Activated CD8-positive, alpha-beta memory T cell treated with anti-CD3 and anti-CD28 coated beads for 48 hours (primary cell): ENCODE measurements at places on chromosomes 7 and 10.
A peak's percentile ranks its signal among the peaks of the same experiment; 100 is the strongest.

DNA sequence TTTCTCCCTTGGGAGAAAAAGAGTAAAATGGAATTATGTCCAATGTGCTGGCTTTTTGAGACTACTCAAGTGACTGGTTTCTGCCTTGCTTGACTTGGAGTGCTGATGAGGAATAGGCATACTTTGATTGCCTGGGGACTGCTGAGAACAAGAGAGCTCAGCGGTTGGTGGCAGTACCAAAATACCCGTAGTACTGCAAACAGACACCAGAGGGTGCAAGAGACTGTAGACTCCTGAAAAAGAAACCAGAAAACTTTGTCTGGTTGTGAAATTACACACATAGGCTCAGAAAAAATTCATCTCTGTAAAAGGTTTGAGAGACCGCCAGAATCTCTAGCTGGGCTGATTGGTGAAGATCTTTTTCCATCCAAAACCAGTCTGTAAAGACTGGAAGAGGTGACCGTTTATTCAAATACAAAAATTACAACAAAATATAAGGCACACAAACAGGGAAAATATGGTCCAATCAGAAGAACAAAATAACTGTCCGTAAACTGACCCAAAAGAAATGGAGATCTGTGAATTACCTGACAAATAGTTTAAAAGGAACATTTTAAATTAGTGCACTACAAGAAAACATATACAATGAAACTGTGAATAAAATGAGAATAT, 18.5 kb downstream of the BICC1 start:
- DNase-seq: peak; percentile 3

- no peak for DNase-seq
Observed at GRCh38 chr10:24552346-24553016, 171.2 kb downstream of the ARHGAP21 start.

GRCh38 chr10:28459453-28460144, 73.3 kb upstream of the WAC start:
- no peak for DNase-seq

DNA sequence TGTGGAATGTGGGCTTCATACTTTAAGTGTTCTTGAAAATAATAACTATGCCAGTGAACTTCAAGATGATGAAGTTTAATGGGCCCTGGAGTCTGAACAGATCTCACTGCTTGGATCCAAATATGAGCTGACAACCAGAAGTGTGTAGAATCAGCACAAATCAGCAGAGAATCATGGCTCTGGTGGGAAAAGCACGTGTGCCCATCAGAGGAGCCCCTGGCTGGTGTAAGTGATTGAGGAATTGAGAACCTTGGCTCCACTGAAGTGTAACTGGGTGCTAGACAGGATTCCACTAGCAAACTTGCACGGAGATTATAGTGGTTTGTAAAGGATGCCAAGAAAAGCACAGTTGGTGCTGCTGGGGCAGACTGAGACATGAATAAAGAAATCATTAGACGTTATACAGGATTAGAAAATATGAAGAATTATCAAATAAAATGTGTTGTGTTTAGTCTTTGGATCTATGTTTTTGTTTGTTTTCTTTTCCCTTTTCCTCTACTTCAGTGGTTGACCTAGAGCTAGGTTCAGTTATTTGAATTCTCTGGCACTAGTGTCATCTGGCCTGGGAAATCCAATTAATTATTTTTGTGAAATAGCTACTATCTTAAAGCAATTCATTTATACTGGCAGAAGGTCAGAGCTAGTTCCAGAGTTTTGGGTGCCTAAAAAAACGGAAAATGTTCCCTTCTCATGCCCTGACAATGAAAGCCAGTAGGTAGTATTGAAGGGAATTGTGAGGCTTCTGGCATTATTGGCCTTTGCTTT, 175.7 kb upstream of the MEOX2 start:
- DNase-seq: no peak

DNA sequence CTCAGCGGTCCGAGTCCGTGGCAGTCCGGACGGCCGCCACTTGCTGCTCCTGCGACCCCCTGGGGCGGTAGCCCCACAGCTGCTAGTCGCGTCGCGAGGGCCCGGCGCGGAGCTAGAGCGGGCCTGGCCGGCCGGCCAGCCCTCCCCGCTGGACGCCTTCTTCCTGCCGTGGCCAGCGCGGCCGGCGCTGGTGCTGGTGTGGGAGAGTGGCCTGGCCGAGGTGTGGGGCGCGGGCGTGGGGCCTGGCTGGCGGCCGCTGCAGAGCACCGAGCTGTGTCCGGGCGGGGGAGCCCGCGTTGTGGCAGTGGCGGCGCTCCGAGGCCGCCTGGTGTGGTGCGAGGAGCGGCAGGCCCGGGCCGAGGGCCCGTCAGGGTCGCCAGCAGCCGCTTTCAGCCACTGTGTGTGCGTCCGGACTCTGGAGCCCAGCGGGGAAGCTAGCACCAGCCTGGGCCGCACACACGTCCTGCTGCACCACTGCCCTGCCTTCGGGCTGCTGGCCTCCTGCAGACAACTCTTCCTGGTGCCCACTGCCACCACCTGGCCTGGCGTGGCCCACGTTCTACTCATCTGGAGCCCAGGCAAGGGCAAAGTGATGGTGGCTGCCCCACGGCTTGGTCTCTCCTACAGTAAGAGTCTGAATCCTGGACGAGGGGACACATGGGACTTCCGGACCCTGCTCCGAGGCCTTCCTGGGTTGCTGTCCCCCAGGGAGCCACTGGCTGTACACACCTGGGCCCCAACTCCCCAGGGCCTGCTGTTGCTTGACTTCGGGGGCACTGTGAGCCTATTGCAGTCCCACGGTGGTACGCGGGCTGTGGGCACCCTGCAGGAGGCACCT, 631 bp downstream of the HPS6 start:
- DNase-seq: peak; percentile 15

- no peak for DNase-seq
Observed at GRCh38 chr7:85025312-85025756, 161.5 kb downstream of the SEMA3D start.

GRCh38 chr7:135215698-135216097, 4.4 kb upstream of the WDR91 start:
- no peak for DNase-seq

- no peak for DNase-seq
Observed at GRCh38 chr7:17408245-17408903, 109.9 kb downstream of the AHR start.

DNA sequence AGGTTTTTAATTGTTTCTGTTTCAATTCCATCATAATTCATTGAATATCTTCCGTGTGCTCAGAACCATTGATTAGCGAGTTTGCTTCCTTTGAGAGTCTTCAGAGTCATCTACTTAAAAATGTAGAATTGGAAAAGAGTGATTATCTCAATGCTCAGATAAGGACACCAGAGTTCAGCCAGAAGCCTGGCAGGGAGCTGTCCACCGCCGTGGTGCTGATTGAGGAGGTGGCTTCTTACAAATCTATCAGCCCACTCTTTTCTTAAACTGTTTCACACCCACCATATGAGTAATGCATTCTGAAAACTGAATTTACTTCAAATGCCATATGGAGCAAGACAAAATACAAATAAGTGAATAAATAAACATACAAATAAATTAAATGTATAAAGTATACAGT, 79.3 kb downstream of the INSYN2A start:
- DNase-seq: no peak

- no peak for DNase-seq
Observed at GRCh38 chr10:125158601-125159485, 1.5 kb downstream of the CTBP2 start.

- DNase-seq: no peak
Observed at GRCh38 chr7:90933984-90934383, 330.2 kb upstream of the FZD1 start.

DNA sequence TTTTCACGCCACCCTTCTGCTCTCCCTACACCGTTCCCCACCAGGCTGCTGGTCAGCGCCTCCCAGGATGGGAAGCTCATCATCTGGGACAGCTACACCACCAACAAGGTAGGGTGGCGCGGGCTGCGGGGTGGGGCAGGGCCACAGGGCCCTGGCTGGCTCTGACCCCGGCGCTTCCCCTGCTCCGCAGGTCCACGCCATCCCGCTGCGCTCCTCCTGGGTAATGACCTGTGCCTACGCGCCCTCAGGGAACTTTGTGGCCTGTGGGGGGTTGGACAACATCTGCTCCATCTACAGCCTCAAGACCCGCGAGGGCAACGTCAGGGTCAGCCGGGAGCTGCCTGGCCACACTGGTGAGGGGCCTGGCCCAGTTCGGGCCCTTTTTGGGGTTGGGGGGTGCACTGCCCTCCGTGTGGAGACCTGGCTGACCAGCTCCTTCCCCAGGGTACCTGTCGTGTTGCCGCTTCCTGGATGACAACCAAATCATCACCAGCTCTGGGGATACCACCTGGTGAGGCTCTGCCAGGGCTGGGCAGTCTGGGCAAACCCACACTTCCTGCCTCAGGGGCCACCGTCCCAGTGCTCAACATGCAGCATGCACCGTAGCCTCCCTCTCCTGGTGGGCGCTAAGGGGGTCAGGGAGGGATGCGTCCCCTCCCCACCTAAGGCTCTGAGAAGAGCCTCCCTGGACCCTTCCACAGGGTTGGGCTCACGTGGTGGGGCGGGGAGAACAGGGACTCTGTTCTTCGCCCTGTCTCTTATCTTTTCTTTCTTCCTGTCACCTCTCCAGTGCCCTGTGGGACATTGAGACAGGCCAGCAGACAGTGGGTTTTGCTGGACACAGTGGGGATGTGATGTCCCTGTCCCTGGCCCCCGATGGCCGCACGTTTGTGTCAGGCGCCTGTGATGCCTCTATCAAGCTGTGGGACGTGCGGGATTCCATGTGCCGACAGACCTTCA, 4.0 kb downstream of the GNB2 start:
- DNase-seq: no peak

DNA sequence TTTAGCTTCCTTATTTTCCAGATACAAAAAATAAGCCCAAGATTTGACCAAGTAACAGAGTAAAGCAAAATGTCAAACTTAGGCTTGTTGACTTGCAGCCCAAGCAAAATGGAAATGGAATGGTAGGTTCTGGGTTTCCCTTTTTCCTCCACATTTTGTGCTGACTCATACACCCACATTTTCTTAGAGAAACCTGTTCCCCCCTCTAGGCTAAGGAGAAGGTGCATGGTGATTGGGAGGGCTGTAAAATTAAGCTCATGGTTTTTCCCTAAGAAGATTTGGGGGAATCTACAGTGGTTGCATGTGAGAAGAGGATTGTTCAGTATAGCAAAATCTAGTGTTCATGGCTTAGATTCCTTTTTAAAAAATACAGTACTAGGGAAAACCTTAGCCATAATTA, 127.4 kb downstream of the ARL4A start:
- DNase-seq: no peak

DNA sequence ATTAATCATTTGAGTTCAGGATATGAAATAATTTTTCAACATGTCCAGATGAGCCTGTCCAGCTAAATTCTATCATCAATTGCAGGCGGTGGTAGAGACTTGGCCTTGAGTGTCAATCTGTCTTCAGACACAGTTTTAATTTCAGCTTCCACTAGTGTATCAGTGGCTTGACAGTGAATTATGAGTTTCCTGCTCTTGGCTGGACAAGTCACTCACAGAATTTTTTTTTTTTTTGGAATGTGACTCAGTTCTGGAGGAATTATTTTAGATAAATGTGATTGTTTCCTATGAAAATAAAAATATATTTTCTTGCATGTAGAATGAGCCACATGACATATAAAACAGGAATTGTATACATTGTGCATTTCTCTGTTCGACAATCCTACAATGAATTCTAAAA, 319.9 kb upstream of the AKR1E2 start:
- no peak for DNase-seq

GRCh38 chr7:133561396-133561795, 308.5 kb downstream of the EXOC4 start:
- no peak for DNase-seq

- no peak for DNase-seq
Observed at GRCh38 chr7:152162287-152162686, 136.8 kb downstream of the GALNT11 start.

GRCh38 chr10:21696302-21696701, 162.3 kb downstream of the MLLT10 start:
- DNase-seq: no peak

DNA sequence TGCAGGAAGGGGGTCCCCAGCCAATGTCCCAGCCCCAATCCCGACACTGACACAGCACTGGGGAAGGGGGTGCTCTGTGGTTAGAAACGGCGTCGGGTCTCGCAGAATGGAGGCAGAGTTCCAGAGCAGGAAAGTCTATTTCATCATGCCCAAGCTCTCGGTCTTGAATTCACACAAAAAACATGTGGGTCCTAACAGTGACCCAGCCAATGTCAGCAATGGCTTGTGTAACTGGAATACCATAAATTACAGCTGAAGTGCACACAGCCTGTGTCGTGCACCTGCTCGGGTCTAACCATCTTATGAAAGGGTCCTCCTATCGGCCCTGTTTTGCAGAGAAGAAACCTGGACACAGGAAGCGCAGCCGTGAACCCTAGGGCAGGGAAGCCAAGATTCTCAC, 324.1 kb downstream of the ADARB2 start:
- DNase-seq: no peak

DNA sequence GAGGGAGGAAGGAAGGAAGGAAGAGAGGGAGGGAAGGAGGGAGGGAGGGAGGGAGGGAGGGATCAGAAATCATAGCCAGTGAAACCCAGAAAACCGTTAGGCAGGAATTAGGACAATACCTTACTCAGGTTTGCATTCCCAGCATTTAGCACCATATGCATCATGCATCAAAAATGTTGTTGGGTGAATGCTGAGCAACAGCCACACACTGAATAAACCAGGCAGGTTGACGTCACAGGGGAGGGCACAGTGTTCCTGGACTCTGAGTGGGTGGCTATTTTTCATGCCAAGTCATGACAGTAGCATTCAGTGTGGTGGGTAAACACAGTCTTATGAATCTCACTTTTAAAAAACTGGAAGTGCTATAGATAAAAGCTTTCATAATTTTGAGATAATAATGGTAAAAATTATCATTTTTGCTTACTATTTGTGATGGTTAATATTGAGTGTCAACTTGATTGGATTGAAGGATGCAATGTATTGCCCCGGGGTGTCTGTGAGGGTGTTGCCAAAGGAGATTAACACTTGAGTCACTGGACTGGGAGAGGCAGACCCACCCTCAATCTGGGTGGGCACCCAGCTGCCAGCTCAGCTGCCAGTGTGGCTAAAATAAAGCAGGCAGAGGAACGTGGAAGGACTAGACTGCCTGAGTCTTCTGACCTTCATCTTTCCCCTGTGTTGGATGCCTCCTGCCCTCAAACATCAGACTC, 199.1 kb upstream of the PRKCQ start:
- DNase-seq: no peak

DNA sequence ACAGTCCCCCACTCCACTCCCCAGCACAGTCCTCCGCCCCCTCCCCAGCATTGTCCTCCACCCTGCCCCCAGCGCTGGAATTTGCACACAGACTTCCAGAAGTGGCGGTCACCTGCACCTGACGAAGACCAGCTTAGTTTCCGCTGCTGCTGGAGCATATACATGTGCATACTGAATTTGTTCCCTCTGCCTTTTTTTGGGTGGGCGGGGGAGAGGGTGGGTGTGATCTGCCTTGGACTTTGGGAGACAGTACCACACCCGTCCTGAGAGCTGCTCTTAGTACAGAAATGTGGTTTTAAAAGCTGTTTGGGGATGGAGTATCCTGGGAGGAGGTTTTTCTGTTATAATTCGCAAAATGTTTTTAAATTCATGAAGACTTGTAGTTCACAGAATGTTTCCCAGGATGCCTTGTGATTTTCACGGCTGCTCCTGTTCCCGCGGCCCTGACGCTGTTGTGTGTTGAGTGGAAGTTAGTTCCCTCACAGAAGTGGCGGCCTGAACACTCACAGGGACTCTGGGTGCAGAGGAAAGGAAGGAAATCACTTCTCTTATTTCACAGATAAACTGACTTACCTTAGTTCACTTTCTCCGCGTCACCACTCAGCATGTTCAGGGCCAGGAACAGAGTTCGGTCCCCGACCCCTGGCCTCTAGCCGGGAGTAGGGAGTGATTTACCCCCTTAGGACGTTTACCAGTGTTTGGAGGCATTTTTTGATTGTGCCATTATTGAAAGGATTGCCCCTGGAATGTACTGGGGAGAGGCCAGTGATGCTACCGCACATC, 18.6 kb downstream of the PFKP start:
- DNase-seq: no peak
